ENCODE measurements at places on chromosomes 3 and 15.

GRCh38 chr15:65195548-65195923 is 10.4 kb upstream of the CLPX start:
- DNase-seq = no peak

GRCh38 chr15:70178335-70179084 is 80.8 kb upstream of the TLE3 start:
- DNase-seq = no peak

DNA sequence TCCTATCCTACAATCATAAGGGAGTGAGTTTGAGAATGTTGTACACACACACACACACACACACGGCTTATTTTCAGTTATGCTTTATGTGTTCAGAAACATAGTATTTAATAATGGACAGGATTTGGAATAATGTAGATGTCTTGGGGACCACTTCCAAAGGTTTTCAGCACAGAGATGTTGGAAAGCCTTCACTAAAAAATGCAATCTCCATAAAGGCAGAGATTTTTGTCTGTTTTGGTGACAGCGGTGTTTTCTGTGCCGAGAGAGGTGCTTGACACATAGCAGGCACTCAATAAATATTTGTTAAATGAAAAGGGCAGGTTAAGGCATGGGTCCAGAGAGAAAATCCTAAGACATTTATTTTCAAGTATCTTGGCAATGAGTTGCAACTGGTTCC is 428.2 kb upstream of the RGMA start:
- no peak for DNase-seq

- DNase-seq = no peak
Observed at GRCh38 chr15:67228286-67228685, 26.2 kb downstream of the AAGAB start.

- DNase-seq = no peak
Observed at GRCh38 chr3:150410311-150411105, 2.4 kb downstream of the TSC22D2 start.

DNA sequence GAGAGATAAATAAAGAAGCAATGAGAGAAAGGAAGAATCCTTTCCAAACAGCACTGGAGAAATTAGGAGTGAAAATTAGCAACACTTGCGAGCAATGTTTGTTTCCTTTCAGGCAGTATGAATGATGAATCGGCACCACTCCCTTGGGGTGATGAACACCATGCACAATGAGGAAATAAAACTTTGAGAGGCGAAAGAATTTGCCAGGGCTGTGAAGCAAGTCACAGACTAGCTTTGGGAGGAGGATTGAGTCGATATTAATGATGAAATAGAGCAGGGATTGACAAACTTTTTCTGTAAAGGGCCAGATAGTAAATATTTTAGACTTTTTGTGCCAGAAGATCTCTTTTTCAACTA is 237.7 kb downstream of the AGBL1 start:
- no peak for DNase-seq

GRCh38 chr3:141391298-141391990 is 23.1 kb downstream of the ZBTB38 start:
- DNase-seq = no peak

DNA sequence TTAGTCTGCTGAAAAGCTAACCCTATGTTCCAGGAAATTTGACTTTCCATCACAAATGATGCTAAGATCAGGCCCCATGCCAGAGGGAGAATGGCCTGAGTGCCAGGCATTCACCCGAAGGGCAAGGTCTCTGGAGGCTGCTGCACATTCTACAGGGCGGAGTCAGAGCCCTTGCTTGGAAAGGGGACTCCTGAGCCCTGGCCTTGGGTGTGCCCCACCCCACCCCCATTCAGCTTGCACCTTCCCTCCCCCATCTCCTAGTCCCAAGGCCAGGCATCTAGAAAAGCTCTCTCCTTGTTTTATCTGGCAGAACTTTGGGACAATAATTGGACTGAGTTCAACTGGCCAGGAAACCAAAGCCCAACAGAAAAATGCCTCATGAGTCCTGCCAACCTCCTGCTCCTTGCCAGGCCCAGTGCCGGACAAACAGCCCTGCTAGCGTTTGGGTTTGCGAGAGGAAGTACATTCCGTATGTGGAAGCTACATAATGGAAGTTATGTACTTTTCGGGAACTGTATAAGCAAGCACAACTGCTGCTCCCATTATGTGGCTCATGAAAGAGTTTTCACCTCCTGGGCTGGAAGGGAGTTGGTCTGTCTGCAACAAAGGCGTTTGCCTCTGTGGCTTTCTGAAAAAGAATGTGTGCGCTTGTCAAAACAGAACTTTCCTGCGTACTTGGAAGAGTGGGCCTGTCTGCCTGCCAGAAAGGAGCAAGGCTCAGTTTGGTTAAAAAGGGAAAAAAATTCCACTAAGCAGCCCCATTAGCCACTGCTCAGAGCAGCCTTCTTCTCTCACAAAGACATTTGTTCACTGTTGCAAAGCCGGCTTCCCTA is 321.5 kb upstream of the CTNNB1 start:
- no peak for DNase-seq

DNA sequence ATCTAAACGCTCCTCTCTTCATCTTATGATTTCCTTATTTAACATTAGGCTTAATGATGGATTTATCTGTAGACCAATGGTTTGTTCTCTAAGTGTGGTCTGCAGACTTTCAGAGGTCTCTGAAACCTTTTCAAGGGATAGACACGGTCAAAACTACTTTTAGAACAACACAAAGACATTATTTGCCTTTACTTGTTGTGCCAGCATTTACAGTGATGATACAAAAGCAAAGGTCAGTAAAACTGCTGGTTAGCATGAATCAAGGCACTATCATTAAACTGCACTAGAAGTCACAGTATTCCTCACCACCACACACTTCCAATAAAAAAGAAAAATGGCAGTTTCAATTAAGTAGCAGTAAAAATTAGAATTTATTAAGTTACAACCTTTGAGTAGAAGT is 24.4 kb upstream of the IGDCC4 start:
- no peak for DNase-seq

- no peak for DNase-seq
Observed at GRCh38 chr3:11580645-11581044, 63.1 kb downstream of the VGLL4 start.

GRCh38 chr15:80970018-80970657 is 19.5 kb downstream of the MESD start:
- DNase-seq = no peak

All from natural killer cell treated with Interleukin-12 subunit alpha and Interleukin-12 subunit beta and Interleukin-15 and Interleukin-18, amount 100 ng/mL, for 72 hours (primary cell).